Coronary artery (tissue), 2 donors: ENCODE measurements at places on chromosomes 7 and 10.

DNA sequence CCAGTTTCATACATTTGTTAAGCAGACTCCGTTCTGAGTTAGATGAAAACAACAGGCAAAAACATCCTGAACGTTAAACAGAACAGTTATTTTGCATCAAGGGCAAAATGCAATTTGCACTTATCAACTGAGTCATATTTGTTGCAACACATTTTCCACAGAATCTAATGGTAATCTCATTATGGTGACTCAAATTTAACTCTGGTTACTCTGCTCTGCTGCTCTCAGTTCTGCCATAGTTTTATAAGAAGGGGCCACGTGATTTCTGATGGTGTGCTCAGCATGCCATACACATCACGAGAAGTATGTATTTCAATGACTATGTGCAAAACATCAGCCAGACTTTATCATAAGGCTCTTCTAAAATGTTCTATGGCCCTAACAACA, 148.8 kb downstream of the CHCHD3 start:
- DNase-seq = no peak

- DNase-seq = no peak
Measured at GRCh38 chr10:64071218-64071617, 550.0 kb downstream of the REEP3 start.

GRCh38 chr7:157547102-157547501, 210.3 kb downstream of the DNAJB6 start:
- DNase-seq = no peak

- no peak for DNase-seq
Measured at GRCh38 chr10:3143791-3144434, 28.7 kb downstream of the PITRM1 start.

DNA sequence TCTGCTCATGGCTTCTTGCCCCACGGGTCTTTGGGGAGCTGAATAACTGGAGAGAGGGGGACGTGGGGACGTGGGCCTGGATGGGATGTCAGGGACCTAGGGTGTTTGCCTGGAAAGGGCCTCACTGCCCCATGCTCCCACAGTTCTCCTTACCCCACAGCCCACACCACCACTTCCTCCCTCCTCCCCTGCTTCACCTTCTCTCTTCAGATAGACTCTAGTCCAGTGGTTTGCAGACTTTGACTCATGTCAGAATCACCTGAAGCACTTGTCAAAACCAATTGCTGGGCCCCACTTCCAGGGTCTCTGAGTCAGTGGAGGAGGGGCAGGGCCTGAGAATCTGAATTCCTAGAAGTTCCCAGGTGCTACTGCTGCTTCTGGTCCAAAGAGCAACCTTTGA, 327.4 kb downstream of the RPS24 start:
- DNase-seq = no peak

GRCh38 chr10:58952162-58952601, 224.3 kb upstream of the PHYHIPL start:
- DNase-seq = no peak

DNA sequence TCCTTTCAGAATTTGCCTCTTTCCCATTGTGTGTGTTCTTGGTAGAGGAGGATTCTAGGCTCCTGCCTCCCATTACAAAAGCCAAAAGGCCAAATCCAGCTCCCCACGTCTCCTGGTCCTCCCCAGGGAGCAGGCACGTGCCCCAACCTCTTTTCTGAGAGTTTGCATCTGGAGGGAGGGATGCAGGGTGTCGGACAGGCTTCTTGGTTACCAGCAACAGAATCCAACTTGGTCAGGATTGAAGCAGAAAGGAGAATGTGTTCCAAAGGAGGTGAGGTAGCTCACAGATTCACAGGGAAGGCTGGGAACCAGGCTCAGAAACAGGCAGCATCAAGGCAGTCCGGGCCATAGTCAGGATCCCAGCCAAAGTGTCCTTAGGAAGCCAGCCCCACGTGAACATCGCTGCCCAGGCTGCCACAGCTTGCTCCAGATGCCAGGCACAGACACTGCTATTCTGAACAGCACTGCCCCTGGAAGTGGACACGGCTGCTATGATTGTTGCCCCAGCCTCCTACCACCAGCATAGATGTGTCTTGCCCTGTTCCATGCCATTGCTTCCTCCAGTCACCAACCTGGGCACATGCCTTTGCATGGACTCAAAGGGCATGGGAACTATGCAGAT, 264.2 kb upstream of the ZMIZ1 start:
- DNase-seq = no peak

GRCh38 chr7:123260428-123260960, 60.7 kb upstream of the SLC13A1 start:
- no peak for DNase-seq

GRCh38 chr7:121083138-121083789, 94.8 kb downstream of the CPED1 start:
- no peak for DNase-seq

GRCh38 chr10:51659344-51659743, 40.1 kb downstream of the CSTF2T start:
- no peak for DNase-seq

DNA sequence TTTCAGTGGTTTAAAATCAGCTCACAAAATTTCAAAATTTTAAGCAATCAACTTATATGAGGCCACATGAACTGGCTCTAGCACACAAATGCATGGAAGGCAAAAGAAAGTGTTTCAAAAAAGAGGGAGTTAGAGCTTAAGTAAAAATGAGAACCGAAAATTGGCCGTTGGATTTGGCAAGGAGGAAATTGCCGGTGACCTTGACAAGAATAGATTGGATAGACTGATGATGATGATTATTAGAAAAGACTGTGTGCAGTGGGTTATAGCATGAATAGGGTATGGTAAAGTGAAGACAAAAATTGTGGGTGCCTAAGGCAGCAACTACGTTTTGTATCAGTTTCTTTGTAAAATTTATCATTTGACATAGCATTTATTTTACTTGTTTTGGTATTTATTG, 175.7 kb downstream of the SEMA3D start:
- no peak for DNase-seq

GRCh38 chr10:10967581-10968256, 50.0 kb upstream of the CELF2 start:
- no peak for DNase-seq

DNA sequence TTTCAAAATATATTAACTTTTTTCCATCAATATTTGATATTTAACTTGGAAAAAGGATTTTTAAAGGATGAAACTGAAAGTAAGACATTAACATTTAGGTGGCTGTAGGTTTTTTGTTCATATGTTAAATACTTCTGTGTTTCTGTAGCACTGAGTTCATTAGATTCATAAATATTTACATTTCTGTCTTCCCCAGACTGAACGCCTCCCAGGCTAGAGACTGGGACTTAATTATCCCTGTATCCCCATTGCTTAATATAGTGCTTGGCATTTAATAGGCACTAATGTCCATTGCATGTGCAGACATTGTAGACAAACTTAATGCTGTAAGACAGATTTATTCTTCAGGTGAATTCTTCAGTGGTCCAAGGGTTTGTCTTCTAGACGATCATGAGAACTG, 7.4 kb downstream of the PTPN12 start:
- no peak for DNase-seq

GRCh38 chr10:114389426-114389825, 14.9 kb downstream of the AFAP1L2 start:
- DNase-seq = no peak

DNA sequence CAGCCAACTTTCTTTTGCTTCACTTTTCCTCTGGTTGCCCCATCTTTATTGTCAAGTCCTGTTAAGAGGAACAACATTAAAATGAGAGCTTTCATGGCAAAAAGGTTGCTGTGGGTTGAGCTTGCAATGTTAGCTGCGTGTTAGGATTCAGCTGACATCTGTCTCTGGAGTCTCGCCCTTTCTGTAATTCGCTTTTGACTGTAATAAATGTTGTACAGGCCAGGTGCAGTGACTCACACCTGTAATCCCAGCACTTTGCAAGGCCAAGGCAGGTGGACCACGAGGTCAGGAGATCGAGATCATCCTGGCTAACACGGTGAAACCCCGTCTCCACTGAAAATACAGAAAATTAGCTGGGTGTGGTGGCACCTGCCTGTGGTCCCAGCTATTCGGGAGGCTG, 24.1 kb downstream of the MNX1 start:
- DNase-seq = no peak

GRCh38 chr10:44801383-44802327, 109.5 kb upstream of the TMEM72 start:
- DNase-seq = peak; percentile 89

- no peak for DNase-seq
Measured at GRCh38 chr10:122159141-122159970, 111.7 kb upstream of the BTBD16 start.

GRCh38 chr7:16963044-16963443, 81.3 kb upstream of the AGR3 start:
- DNase-seq = no peak

DNA sequence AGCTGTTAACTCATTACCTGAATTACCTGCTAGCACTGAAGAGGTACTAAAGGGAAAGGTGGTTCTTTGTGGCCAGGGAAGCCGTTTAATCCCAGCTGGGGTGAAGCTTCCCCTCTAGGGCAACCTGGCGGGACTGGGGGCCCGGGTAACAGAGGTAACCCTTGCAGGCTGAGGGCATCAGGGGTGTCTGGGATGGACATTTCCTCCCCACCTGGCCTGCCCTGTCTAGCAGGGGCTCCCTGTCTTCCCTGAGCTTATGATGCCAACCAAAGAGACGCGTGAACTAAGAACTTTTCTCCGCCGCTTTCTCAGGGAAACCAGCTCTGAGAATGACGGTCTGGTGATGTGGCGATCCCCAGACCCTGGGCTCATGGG, 52.8 kb downstream of the UNC5B start:
- DNase-seq = no peak

GRCh38 chr7:93894426-93894825, 3.9 kb upstream of the TFPI2 start:
- no peak for DNase-seq

- no peak for DNase-seq
Measured at GRCh38 chr10:6528198-6528950, 51.7 kb downstream of the PRKCQ start.

- DNase-seq = peak; percentile 71
Measured at GRCh38 chr7:44750424-44750823, 1.8 kb downstream of the ZMIZ2 start.

DNA sequence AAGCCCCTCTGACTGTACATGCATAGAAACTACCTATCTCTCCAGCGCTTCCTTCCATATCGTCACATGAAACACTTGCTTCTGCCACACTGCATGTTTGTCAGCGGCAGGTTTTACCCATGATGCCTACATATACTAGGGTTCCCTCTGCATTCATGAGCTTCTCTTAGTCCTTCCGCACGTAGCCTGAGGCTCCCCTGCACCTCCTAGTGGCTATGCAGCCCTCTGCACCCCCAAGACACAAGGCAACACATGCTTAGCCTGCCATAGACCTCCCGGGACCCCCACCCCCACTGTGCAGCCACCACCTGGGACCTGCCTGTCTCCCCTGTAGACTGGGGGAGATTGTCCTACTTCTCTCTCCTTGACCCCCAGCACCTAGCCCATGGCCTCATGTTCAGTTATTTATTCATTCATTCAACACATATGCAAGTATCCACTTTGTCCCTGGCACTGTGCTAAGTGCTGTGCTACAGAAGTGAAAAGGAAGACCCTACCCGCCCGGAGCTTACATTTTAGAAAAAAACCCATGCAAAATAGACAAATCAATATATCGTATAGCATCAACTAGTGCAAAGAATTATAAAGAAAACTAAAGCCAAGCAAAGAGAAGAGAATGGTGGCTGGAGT, 23.5 kb downstream of the TMEM273 start:
- DNase-seq = no peak

DNA sequence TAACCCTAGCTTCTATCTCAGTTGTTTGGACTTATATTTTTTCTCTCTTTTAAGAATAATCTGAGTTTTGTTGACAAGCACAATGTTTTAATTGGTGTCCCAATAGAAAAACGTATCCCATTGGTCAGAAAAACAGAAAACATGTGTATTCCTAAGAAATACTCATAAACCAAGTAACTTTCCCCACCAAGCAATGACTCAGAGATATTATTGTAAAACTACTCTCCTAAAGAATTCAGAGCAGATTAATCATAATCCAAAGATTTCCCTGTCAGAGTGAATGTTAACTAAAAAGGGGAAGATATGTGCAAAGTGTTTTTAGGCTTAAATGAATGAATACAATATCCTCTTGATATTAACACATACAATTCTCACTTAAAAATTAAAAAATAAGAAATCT, 29.4 kb upstream of the MBL2 start:
- no peak for DNase-seq

DNA sequence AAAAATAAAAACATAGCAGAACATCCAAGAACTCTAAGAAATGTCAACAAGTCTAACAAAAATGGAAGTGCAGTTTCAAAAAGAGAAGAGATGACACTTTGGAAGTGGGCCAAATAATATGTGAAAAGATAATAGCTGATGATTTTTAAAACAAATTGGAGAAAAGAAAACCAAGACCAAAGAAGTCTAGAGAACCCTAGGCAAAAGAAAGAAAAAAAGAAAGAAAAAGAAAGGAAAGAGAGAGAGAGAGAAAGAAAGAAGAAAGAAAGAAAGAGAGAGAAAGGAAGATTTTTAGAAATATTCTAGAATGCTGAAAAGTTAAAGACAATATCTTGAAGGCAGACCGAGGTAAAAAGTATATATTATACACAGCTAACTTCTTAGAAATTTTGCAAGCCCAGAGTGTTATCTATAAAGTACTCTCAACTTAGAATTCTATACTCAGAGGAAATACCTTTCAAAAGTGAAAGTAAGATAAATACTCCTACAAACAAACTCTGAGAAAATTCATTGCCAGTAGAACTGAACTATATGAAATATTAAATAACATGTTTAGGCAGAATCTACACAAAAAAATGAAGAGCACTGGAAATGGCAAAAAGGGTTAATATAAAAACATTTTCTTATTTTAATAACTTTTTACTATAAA, 138.7 kb upstream of the SMIM30 start:
- no peak for DNase-seq

GRCh38 chr10:125080984-125081383, 79.4 kb downstream of the CTBP2 start:
- no peak for DNase-seq

GRCh38 chr10:80535671-80536360, 1.9 kb upstream of the SH2D4B start:
- peak; percentile 73 for DNase-seq

GRCh38 chr10:110612087-110612486, 32.0 kb upstream of the RBM20 start:
- no peak for DNase-seq
